Uterus (tissue), 4 donors: ENCODE measurements at places on chromosomes 3 and 15. TPM values are rescaled to one million over a fixed set of nuclear protein-coding genes. Genes with fewer than 3 reads are reported as not detected.

Gene SAMD7
- total RNA-seq, result not detected

Gene SPTBN5
- 0.76 TPM for total RNA-seq

DNA sequence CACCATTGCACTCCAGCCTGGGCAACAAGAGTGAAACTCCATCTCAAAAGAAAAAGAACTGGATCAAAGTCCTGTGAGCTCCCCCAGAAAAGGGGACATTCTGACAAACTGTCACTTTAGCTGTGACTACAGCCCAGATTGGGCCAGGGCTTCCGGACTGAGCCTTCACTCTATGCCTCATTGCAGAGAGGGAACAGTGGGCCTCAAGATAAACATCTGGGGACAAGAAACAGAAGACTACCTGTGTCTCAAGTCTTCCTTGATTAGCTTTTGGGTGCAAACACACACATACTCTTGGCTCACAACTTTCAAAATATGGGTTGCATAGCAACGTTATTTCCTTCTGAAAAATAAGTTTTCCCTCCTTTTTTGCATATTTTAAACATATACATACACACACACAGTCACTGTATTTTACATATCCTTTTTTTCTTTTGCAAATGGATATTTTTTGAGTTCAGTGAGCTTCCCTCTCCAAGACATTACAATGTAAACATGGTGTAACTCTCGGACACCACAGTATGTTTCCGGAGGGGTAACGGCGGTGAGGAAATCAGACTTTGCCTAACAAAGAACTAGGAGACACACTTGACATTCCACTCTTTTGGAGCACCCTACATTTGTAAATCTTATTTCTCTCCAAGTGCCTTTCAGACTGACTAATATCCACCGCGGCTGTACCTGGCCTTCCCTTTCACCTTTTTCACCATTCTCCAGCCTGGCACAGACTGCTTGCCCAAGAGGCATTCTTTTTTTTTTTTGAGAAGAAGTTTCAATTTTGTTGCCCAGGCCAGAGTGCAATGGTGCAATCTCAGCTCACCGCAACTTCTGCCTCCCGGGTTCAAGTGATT, 3.5 kb downstream of the TKT start:
- DNase-seq, result no peak

GRCh38 chr3:156291272-156292123, 171.1 kb downstream of the KCNAB1 start:
- no peak for DNase-seq

GRCh38 chr15:38490242-38490922, 36.5 kb downstream of the FAM98B start:
- no peak for DNase-seq

GRCh38 chr3:62892951-62893350, 17.7 kb upstream of the CADPS start:
- no peak for DNase-seq

Gene CASR
- total RNA-seq, result not detected

Gene ABHD2
- total RNA-seq, result 75.4 TPM

GRCh38 chr3:67349551-67350174, 304.7 kb downstream of the SUCLG2 start:
- no peak for DNase-seq

Gene GOLGA8R
- total RNA-seq, result 12.9 TPM

GRCh38 chr3:164779816-164780215, 298.5 kb downstream of the SI start:
- DNase-seq, result no peak

DNA sequence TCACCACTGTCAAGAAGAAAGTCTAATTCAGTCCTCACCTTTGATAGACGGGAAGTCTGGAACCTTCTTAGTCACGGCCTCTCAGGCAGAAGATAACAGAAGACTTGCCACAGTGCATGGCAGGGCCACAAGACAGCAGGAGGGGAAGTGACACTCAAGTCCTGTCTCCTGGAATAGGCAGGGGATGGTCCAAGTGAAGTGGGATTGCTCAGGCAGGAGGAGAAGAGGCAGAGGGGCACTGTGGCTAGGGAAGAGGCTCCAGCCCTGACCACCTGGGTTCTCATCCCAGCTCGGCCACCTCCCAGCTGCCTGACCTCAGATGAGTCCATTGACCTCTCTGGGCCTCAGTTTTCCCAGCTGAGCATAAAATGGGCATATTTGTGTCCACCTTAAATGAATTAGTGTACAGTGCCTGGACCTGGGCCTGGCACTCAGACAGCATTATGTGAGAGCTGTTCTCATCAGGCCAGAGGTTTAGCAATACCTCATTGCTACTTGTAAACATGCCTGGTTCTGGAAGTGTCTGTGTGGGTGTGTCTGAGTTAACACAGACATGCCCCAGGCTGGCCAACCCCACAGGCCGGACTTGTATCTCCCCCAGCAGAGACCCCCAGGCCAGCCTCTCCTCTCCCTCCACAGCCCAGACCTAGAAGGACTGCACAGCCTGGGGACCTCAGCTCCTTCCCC, 11.5 kb upstream of the PCSK6 start:
- DNase-seq, result no peak

DNA sequence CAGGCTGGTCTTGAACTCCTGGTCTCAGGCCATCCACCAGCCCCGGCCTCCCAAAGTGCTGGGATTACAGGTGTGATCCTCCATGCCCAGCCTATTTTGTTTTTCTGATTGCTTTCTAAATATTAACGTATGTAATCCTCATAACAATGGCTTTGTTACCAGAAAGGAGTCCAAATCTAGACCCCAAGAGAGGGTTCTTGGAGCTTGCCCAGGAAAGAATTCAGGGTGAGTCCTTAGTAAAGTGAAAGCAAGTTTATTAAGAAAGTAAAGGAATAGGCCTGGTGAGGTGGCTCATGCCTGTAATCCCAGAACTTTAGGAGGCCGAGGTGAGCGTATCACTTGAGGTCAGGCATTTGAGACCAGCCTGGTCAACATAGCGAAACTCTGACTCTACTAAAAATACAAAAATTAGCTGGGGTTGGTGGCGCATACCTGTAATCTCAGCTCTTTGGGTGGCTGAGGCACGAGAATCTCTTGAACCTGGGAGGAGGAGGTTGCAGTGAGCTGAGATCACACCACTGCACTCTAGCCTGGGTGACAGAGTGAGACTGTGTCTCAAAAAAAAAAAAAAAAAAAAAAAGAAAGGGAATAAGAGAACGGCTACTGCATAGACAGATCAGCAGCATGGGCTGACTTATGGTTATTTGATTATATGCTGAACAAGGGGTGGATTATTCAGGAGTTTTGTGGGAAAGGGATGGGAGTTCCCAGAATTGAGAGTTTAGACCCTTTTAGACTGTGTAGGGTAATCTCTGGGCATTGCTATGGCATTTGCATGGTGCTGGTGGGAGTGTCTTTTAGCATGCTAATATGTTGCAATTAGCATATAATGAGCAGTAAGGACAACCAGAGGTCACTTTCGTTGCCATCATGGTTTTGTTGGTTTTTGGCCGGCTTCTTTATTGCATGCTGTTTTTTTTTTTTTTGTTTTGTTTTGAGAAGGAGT, 36.1 kb downstream of the TYRO3 start:
- no peak for DNase-seq

DNA sequence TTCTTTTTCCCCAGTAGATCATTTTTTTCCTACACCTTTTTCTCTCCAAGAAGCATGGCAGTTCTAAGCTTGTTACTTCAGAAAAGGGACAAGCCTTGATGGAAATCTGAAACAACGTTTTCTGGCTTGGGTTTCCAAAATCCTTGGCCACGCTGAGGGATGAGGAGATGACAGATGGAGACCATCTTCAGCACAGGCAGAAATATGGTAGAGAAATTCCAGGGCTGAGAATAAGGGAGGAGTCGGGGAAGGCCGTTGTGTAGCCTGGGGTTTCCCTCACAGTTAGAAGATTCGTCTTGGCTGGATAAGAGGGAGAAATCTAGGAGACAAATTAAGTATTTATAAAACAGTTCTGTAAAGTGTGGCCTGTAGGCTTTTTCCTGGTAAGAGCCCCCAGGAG, 33.9 kb upstream of the STT3B start:
- DNase-seq, result no peak

DNA sequence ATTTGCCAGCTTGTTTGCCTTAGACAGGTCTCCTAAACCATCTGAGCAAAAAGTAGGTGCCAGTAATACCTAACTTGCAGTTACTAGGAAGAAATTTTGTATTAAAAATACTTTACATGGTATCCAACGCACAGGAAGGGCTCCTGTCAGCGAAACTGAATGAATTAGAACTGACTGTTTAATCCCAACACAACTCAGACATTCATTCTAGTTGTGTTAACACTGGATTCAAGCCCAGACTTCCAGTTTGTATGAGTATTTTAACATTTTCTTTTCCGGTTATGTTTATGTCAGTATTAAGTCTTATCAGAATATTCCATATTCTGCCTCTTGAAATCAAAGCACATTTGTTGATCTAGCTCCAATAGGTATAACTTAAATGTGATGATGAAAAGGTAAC, 82.0 kb upstream of the SOX2 start:
- DNase-seq, result no peak

Gene LYZL4
- not detected for total RNA-seq

GRCh38 chr3:23376516-23377248, 173.6 kb downstream of the UBE2E2 start:
- no peak for DNase-seq

- DNase-seq, result no peak
These were observed 6.2 kb upstream of the CCDC80 start for GRCh38 chr3:112647122-112647521.

GRCh38 chr3:100183608-100184125, 69.4 kb upstream of the FILIP1L start:
- no peak for DNase-seq

- no peak for DNase-seq
These were observed 50.0 kb upstream of the TBC1D23 start for GRCh38 chr3:100210772-100211135.

GRCh38 chr3:178086144-178086825, 450.0 kb upstream of the KCNMB2 start:
- no peak for DNase-seq

- no peak for DNase-seq
These were observed at the start of gene PLA2G4F for GRCh38 chr15:42156243-42156922. TSS of gene PLA2G4F (minus strand) at chr15:42156636. CDS start at chr15:42156549, 87 bp downstream.

DNA sequence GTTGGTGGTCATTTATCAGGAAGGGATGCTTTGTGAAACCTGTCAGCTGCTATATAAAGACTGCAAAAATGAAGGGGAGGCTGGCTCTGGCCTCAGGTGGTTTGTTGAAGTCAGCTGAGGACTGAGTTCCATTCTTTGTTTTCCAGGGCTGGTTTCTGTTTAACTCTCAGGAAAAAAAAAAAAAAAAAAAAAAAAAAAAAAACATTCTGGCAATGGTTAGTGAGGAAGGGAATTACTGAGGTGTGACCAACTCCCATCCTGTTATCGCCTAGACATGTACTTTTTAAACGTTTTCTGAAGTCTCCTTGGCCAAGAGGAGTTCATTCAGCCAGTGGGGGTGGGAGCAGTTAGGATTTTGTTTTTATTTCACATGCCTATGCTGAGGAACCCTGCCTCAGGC, 316.3 kb downstream of the OXSM start:
- no peak for DNase-seq

DNA sequence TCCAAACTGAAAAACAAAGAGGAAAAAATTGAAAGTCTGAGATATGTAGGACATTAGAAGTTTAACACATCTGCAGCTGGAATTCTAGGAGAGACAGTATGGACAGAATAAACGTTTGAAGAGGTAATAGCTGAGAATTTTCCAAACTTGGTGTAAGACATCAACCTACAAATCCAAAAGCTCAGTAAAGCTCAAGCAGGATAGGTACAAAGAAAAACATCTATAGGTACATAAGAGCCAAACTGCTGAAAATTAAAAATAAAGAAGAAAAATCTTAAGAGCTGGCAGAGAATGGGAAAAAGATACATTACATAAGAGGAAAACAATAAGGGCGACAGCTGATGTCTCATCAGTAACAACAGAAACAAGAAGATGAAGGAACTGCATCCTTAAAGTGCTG, 22.8 kb upstream of the C3orf22 start:
- no peak for DNase-seq

DNA sequence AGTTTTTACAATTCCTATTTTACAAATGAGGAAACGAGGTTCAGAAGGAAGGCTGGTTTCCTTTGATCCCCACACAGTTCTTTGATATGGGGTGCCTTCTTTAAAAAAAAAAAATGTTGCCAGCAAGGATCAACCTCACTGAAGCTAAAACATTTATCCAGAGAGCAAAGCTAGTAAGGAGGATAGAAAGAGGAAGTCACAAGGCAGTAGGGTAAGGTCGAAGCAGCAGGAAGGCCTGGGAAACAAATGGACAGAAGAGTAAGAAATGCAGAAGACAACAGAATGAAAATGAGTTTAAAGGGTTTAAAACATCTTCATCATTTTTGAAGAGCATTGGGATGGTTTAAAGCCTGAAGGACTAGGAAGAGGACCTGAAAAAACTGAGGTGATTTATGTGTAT, 30.6 kb upstream of the CP start:
- DNase-seq, result no peak

DNA sequence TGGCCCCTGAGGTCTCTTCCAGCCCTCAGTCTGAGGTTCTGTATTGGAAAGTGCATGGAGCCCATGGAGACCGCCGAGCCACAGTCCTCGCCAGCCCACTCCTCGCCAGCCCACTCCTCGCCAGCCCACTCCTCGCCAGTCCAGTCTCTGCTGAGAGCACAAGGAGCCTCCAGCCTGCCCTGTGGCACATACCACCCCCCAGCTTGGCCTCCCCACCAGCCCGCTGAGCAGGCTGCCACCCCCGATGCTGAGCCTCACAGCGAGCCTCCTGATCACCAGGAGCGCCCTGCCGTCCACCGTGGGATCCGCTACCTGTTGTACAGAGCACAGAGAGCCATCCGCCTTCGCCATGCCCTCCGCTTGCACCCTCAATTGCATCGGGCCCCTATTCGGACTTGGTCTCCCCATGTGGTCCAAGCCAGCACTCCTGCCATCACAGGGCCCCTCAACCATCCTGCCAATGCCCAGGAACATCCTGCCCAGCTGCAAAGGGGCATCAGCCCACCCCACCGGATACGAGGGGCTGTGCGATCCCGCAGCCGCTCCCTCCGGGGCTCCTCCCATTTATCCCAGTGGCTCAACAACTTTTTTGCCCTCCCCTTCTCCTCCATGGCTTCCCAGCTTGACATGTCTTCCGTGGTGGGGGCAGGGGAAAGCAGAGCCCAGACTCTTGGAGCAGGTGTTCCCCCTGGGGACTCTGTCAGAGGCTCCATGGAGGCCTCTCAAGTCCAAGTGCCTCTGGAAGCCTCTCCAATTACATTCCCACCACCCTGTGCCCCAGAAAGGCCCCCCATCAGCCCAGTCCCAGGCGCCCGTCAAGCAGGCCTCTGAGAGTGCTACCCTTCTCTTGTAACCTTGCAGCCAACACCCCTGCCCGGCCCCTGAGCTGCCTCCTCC, 40.9 kb downstream of the PML start:
- DNase-seq, result no peak

DNA sequence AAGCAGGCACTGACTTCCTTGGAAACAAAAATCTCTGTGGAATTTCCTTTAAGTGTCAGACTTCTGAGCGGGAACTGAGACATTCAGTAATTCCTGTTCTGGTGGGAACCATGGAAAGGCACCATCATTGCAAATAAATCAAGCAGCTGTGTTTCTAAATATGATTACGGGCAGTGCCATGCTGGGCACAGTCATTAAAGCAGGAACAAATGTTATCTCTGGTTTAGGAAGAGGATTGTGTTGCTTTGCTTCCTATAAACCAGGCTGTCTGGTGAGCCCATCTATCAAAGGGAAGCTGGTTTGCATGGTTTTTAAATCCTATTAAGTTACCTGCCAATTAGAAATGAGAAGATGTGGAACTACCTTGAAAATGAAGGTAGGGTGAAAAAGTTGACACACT, 86.7 kb downstream of the EBLN2 start:
- no peak for DNase-seq
